EL (cell line): ENCODE measurements at places on chromosomes 7 and 10.

GRCh38 chr10:6416892-6417512, 163.1 kb downstream of the PRKCQ start:
- peak; percentile 44 for DNase-seq

- peak; percentile 22 for DNase-seq
These were observed 8.8 kb downstream of the AKAP9 start for GRCh38 chr7:91949221-91950009.

- no peak for DNase-seq
These were observed 9.6 kb downstream of the GRID1 start for GRCh38 chr10:86357041-86357440.

DNA sequence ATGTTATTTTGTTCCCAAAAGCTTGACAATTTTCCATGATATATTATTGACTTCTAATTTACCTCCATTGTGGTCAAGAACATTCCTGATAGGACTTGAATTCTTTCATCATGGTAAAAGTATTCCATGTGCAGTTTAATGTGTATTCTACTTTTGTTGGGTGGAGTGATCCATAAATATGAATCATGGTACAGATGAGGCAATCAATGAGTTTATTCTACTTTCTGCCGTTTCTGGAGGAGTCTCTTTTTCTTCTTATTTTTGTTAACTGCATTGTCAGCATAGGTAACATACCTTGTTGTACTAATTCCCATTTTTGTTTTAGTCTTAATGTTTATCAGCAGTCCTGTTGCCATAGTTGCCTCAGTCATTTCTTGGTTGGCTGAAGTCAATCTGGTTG, 69.6 kb downstream of the SHOC2 start:
- peak; percentile 49 for DNase-seq

- DNase-seq, result peak; percentile 13
These were observed 185.8 kb downstream of the HGF start for GRCh38 chr7:81583882-81584533.

DNA sequence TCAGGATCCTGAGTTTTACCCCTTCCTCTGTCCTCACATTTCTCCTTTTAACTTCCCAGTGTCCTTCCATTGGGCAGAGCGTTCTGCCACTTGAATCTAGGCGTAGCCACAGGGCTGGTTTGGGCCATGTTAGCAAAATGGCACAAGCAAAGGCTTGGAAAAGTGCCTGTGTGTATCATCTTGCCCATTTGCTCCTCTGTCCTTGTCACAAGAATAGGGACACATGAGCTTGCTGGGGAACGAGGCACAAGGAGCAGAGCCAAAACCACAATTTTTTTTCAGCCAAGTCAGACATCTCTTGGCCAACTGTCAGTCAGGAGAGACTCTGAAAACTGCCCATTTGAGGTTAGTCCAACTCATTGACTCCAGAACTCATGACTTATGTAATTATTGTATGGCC, 285.2 kb downstream of the ZNF248 start:
- no peak for DNase-seq

- DNase-seq, result no peak
These were observed 116.1 kb downstream of the CLEC2L start for GRCh38 chr7:139639563-139639962.

DNA sequence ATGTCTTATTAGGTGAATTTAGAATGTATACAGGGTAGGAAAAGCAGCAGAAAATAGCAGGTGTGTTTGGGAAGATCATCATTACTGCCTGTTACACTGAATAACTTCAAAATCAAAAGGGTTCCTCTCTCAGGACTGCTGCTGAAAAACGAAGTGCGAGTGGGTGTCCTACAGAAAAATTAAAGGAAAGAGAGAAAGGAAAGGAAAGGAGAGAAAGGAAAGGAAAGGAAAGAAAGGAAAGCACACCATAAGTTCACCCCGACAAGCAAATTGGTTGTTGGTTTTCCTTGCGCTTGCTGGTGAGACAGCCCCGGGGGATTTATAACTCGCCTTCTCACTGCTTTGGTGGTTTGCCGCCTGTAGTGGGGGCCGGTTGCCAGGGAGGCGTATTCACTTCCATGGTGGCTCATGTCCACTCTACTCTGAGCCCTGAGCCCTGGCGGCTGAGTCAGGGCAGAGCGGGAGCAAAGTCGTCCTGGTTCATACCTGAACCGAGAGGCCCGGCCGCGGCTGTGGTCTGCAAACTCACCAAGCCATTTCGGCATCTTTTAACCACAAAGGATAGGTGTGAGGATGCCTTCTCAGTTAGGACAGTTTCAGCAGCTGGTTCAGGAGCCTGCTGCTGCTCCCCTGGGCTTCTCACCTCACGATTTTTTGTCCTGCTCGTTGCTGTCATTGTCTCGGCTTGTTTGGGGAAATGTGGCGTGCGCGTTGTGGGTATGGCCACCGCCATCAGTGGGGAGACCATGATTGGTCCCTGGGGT, 26.1 kb downstream of the INPP5A start:
- no peak for DNase-seq

GRCh38 chr7:94350734-94351133, 44.0 kb upstream of the COL1A2 start:
- no peak for DNase-seq

DNA sequence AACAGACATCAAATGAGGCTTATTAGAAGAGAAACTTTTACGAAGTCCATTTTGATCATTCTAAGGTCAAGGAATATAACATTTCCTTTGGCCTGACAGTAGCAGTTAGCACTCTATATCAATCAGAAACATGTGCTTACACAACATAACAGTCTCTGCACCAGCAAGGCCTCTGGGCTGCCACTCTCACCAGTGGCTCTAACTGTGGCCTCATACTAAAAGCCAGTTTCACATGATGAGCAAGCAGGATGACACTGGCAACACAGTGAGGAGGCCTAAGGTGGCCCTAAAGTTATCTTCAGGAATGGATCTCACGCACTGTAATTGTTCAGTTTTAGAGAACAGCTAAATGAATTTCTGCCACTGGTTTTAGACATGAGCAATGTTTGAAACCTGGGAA, 126.8 kb downstream of the COBL start:
- DNase-seq, result no peak

DNA sequence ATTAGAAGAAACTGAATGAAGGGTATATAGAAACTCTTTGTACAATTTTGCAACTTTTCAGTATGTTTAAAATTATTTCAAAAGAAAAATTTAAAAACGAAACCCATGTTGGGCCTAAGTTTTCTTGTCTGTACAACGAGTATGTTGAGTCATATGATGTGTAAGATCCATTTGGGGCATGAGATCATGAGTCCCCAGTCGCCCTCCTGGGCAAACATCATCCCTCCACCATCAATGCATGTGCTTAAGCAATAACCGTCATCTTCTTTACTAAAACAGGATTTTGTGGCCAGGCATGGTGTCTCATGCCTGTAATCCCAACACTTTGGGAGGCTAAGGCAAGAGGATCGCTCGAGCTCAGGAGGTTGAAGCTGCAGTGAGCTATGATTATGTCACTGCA, 54.2 kb upstream of the CDCA7L start:
- DNase-seq, result peak; percentile 37

DNA sequence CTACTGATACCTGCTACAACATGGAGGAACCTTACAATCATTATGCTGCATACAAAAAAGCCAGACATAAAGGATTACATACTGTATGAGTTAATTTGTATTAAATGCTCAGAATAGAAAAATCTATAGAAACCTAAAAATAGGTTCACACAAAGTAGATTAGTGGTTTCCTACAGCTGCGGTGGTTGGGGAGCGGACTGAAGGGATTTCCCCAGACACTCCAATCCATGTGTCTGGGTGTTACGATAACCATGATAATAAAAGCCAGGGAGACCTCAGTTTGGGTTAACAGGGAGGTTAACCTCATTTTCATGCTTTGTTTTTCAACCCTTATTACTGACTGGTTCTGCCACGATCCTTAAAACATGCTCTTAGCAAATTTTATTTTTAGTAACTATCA, 355.9 kb downstream of the KCNMA1 start:
- no peak for DNase-seq

- no peak for DNase-seq
These were observed 348.7 kb upstream of the SEMA3C start for GRCh38 chr7:81267508-81267907.

DNA sequence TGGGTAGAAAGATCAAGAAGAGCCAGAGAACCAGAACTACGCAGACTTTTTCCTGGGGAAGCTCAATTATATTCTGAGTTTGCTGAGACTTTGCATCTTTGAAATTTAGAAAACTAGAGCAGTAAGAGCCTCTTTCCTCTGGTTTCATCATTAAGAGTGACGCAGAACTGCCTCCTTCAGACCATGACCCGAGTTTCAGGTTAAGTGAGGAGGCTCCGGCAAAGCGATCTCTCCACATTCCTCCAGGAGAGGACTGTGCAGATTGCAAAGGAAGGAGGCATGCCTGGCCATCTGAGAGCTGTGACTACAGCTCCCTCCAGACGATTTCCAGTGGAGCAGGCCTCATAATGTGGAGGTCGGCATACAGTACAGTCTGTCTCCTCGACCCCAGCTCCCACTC, 115.8 kb upstream of the LANCL2 start:
- no peak for DNase-seq

DNA sequence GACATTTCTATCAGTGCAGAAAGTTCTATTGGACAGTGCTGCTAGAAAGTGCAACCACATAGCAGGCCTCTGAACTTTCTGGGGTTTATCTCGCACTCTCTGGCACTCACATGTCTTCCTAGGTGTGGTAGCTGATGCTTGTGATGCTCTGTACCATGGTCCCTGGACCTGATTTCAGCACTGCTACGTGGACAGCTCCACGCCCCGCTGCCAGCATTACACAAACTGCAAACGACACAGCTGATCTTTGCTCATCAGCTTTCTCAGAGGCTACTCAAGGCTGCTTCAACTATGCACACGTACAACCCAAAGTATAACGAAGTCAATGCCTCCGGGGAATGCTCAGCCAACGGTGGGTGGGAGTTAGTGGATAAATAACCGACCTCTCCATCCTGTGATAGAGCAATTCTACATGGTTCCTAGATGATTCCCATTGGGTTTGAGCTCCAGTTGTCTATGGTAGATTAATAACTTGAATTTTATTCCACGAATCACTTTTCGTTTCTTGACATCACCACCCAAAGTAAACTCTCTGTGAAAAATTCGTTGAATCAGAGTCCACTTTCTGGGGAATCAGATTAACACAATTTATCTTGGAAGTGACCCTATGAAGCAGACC, 302.5 kb downstream of the ACTR3B start:
- DNase-seq, result no peak

DNA sequence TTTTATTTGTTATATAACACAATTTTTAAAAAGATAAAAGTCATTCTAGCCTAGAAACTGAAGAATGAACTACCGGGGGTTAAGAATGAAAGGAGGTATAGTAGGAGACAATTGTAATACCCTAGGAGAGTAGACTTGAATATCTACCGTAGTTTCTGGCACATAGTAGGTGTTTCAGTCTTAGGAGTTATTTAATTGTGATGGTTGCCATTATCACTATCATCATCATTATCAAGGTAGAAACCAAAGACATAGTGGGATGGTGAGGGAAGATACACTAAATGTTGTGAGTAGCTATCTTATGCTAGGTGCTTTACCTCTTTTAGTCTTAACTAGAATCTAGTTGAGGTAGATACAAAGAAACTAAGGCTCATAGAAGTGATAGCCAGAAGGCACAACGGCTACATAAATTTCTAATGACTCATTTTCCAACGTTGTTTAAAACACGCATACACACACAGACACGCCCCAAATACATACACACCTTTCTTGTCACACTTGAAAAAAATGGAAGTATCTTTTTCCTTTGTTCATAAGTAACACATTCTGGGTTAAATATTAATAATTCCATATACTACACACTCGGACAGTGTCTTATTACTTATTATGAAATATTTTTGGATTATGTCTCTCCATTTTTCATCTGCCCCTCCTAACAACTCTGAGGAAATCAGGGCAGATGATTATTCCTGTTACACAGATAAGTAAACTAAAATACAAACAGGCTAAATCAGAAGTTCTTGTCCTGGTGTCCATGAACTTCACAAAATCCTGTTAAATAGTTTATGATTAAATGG, 2.0 kb upstream of the ANLN start:
- peak; percentile 62 for DNase-seq

DNA sequence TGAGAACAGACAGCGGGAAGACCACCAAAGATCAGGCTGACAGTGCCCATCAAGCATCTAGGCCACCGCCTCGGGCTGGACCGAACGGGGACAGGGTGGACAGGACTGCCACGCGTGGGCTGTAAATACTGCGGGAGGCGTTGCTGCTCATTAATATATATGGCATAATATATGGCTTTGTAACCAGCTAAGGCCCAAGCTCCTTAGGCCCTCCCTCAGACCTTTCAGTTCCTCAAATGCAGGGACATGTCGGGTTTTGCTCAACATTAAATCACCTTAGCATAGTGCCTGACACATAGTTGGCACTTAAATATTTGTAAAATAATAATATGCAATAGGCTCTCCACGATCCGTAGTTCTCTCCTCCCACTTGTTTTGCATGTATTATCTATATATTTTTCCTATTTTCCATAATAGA, 402 bp upstream of the TMEM168 start:
- DNase-seq, result no peak

- DNase-seq, result peak; percentile 61
These were observed 62.6 kb downstream of the ADK start for GRCh38 chr10:74213571-74214162.

- DNase-seq, result no peak
These were observed 36.9 kb upstream of the PPIF start for GRCh38 chr10:79310200-79310865.

GRCh38 chr7:92715963-92716362, 120.4 kb downstream of the CDK6 start:
- no peak for DNase-seq

GRCh38 chr7:42107484-42108240, 129.3 kb downstream of the GLI3 start:
- peak; percentile 65 for DNase-seq

DNA sequence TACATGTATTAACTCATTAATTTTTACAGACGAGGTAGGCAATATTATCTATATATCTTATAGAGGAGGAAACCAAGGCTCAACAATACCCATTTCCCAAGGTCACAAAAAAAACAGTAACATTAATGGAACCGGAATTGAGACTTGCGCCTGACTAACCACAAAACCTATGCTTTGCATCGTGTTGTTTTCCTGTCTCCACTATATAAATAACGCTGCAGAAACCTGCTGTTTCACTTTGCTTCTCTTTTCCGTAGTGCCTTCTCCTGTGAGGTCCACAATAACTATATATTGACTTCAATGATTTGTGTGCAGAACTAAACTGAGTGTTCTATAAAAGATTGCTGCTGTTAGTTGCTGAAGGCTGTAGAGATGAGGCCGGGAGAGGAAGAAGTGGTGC, 97.7 kb upstream of the RPA3 start:
- DNase-seq, result no peak

- no peak for DNase-seq
These were observed 167.4 kb downstream of the IMMP2L start for GRCh38 chr7:111394891-111395290.

DNA sequence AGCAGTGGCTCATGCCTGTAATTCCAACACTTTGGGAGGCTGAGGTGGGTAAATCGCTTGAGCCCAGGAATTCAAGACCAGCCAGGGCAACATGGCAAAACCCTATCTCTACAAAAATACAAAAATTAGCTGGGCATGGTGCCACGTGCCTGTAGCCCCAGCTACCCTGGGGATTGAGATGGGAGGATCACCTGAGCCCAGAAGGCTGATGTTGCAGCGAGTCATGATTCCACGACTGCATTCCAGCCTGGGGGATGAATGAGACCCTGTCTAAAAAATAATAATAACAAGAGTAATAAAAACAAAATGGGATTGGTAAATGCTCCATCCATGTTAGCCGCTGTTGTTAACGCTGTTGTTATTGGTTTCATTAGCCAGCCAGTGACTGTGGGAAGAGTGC, 1.3 kb upstream of the HKDC1 start:
- DNase-seq, result peak; percentile 67

GRCh38 chr10:50210876-50211275, 40.4 kb downstream of the ASAH2 start:
- no peak for DNase-seq
